ENCODE measurements at places on chromosomes 6 and 20.

GRCh38 chr20:58192065-58192464, 36.4 kb downstream of the ANKRD60 start:
- no peak for DNase-seq

GRCh38 chr6:42264162-42264851, 46.6 kb upstream of the MRPS10 start:
- DNase-seq: no peak

- no peak for DNase-seq
Measured at GRCh38 chr6:129852257-129852858, 8.8 kb downstream of the TMEM244 start.

- no peak for DNase-seq
Measured at GRCh38 chr20:536426-537010, 7.1 kb downstream of the CSNK2A1 start.

DNA sequence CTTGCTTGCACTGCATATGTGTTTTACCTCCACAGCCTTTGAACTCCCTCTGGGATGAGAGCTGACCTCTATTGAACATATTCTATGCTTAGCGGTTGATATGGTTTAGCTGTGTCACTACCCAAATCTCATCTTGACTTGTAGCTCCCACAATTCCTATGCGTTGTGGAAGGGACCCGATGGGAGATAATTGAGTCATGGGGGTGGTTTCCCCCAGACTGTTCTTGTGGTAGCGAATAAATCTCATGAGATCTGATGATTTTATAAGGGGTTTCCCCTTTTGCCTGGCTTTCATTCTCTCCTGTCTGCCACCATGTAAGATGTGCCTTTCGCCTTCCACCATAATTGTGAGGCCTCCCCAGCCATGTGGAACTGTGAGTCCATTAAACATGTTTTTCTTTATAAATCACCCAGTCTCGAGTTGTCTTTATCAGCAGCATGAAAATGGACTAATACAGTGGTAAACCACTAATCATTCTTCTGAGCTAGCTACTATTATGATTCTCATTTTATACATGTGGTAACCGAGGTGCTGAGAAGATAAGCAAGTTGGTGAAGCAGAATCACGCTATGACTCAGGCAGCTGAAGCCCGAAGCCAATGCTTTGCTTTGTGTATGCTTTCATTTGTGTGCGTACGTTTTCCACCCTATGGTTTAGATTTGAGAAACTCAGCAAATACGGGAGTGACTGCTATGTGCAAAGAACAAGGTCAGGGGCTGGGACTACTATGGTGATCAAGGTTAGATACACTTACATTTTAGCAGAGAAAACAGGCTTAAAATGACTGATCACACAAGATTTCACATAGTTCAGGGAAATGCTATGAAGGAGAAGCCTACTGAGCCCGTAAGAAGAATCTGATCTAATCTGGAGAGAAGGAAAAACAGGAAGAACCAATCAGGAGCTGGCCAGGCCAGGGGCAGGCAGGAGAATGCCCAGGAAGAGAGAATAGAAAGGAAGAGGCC, 363.5 kb downstream of the ESR1 start:
- DNase-seq: no peak

All from left lung (tissue), 14 donors.